ENCODE measurements at places on chromosomes 1 and 21. TPM values are rescaled to one million over a fixed set of nuclear protein-coding genes. Genes with fewer than 3 reads are reported as not detected.

DNA sequence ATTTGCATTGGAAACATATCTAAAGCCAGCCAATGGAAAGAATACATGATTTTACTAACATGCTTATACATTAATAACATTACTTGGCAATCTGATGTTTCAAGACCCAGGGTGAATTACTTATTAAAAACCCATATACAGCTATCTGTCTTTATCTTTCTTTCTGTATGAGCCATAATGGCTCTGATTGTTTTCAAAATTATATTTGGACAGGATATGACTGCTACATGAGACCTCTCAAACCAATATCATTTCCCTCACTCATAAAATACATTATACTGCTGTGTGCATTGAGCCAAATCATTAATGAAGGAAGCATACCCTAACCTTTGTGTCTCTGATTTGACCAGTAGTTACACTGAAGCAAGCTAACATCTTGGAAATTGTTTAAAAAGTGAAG is 205.9 kb upstream of the DPYD start:
- no peak for DNase-seq

GRCh38 chr21:15722591-15723324 is 7.0 kb upstream of the USP25 start:
- peak; percentile 36 for DNase-seq

DNA sequence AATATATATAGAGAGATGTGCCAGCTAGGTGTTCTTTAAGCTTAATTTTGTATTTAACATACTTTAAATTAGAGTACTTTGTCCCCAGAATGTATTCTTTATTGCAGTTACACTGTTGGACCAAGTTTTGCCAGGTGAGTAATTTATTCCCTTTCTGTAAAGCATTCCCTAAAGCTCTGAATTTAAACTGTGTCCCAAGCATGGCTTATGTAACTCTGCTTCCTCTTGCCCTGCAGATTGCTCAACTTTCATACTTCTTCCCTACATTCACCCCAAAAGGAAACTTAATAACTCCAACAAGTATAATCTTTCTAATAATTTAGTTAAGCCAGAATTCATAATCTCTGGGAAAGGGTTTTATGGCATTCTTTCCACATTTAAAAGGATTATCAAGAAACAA is 5.6 kb downstream of the LYPLAL1 start:
- DNase-seq, result no peak

DNA sequence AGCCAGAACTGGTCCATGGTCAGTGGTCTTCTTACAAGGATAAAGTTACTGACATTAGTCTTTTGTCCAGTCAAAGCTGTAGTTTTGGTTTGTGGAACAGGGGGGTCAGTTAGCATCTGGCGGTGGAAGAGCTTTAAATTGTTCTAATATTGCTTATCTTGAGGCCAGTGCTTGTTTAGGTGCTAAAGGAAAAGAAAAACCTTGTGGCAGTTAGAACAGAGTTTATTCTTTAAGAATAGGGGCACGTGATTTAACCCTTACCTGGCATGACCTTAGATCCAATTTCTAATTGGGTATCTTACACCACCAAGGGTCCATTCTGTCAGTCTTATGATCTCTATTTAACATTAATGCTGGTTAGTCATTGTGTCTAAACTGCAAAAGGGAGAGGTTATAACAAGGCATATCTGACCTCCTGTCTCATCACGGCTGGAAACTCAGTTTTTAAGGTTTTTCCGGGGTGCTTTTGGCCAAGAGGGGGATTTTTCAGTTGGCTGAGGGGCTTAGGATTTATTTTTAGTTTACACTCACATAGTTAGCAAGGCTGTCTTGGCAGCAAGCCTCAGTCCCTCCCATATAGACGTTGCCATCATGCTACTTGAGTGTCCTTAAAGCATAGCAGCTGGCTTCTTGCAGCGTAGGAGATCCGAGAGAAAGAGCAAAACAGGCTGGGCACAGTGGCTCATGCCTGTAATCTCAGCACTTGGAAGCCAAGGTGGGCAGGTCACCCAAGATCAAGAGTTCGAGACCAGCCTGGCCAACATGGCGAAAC is 60.1 kb upstream of the FAM89A start:
- no peak for DNase-seq

GRCh38 chr1:16209847-16210407 is 2.5 kb downstream of the ARHGEF19 start:
- DNase-seq, result no peak

- DNase-seq, result no peak
Measured at GRCh38 chr1:41153750-41154274, 88.3 kb downstream of the SCMH1 start.

- DNase-seq, result no peak
Measured at GRCh38 chr1:162133566-162133965, 64.1 kb downstream of the NOS1AP start.

The NHLH2 gene
- not detected for total RNA-seq

The EPHA8 gene
- total RNA-seq, result not detected

The LAMC2 gene
- total RNA-seq, result 34.9 TPM
